ENCODE measurements at places on chromosomes 16 and 17.

GRCh38 chr17:63956296-63956920 lies 16.3 kb downstream of the SCN4A start:
- DNase-seq = no peak
- H3K4me3 ChIP-seq = no peak overlapping the region
- H3K4me1 ChIP-seq = peaks cover 23% of the 10 kb centered on the region
- H3K27ac ChIP-seq = peak overlapping the region; percentile 77

- no peak overlapping the region for H3K4me3 ChIP-seq
- DNase-seq = no peak
- no peak overlapping the region for H3K27ac ChIP-seq
- H3K36me3 ChIP-seq = no peaks in the 10 kb centered on the region
- peaks cover 4% of the 10 kb centered on the region for H3K4me1 ChIP-seq
- peaks cover 28% of the 10 kb centered on the region for H3K27me3 ChIP-seq
Measured at GRCh38 chr17:80006339-80006720, 29.3 kb downstream of the TBC1D16 start.

DNA sequence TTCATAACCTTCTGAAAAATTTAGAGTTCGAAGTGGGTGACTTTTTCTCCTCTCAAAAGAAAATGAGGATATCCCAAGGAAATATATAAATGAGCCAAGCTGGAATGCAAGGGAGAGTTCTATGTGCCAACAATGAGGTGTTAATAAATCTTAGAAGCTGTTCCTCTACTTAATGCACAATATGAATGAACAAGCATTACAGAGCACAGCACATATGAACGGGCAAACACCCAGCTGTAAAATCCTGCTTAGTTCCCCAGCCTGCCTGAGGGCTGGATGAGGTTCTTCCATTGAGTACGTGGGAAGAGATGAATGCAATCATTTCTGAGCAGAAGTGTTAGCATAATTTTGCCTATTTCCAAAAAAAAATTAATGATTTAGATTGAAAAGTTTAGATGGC lies 58.1 kb downstream of the WDR59 start:
- H3K4me1 ChIP-seq = no peaks in the 10 kb centered on the region
- DNase-seq = no peak
- no peak overlapping the region for H3K4me3 ChIP-seq
- H3K27me3 ChIP-seq = no peaks in the 10 kb centered on the region
- no peak overlapping the region for H3K27ac ChIP-seq

GRCh38 chr17:51481370-51481769 lies 221.0 kb downstream of the UTP18 start:
- no peaks in the 10 kb centered on the region for H3K36me3 ChIP-seq
- peaks cover 4% of the 10 kb centered on the region for H3K27me3 ChIP-seq
- no peak overlapping the region for H3K27ac ChIP-seq
- H3K4me3 ChIP-seq = no peak overlapping the region

GRCh38 chr17:38867968-38868816 lies 1.7 kb upstream of the LASP1 start:
- peak; percentile 41 for DNase-seq
- H3K27me3 ChIP-seq = peaks cover 24% of the 10 kb centered on the region
- peaks cover 18% of the 10 kb centered on the region for H3K36me3 ChIP-seq
- peak overlapping the region; percentile 99 for H3K27ac ChIP-seq
- H3K4me3 ChIP-seq = peak overlapping the region; percentile 98

GRCh38 chr16:28867241-28867640 lies 3.6 kb downstream of the SH2B1 start:
- H3K27me3 ChIP-seq = no peaks in the 10 kb centered on the region
- no peak for DNase-seq
- peaks cover 24% of the 10 kb centered on the region for H3K36me3 ChIP-seq
- no peak overlapping the region for H3K27ac ChIP-seq
- H3K4me3 ChIP-seq = no peak overlapping the region
- peaks cover 33% of the 10 kb centered on the region for H3K4me1 ChIP-seq

- DNase-seq = no peak
- H3K4me3 ChIP-seq = no peak overlapping the region
- no peaks in the 10 kb centered on the region for H3K27me3 ChIP-seq
- no peak overlapping the region for H3K27ac ChIP-seq
- H3K4me1 ChIP-seq = peaks cover 26% of the 10 kb centered on the region
Measured at GRCh38 chr17:1555651-1556471, 6.7 kb downstream of the PITPNA start.

DNA sequence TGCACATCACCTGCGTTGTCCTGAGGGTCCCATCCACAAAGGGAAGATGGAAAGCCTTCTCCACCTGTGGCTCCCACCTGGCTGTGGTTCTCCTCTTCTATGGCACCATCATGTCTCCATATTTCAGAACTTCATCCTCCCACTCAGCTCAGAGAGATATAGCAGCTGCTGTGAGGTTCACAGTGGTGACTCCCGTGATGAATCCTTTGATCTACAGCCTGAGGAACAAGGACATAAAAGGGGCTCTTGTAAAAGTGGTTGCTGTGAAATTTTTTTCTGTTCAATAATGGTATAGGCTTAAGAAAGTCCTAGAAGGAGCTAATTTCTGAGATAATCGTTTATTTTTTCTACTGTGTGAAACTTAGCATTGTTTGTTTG lies 18.7 kb downstream of the ZNF200 start:
- DNase-seq = no peak
- peak overlapping the region; percentile 100 for H3K27ac ChIP-seq
- H3K36me3 ChIP-seq = peaks cover 45% of the 10 kb centered on the region
- H3K27me3 ChIP-seq = no peaks in the 10 kb centered on the region
- H3K4me3 ChIP-seq = no peak overlapping the region

- H3K27me3 ChIP-seq = no peaks in the 10 kb centered on the region
- H3K36me3 ChIP-seq = no peaks in the 10 kb centered on the region
- DNase-seq = no peak
- H3K4me1 ChIP-seq = no peaks in the 10 kb centered on the region
Measured at GRCh38 chr17:22221344-22221743, 529.0 kb downstream of the KCNJ18 start.

DNA sequence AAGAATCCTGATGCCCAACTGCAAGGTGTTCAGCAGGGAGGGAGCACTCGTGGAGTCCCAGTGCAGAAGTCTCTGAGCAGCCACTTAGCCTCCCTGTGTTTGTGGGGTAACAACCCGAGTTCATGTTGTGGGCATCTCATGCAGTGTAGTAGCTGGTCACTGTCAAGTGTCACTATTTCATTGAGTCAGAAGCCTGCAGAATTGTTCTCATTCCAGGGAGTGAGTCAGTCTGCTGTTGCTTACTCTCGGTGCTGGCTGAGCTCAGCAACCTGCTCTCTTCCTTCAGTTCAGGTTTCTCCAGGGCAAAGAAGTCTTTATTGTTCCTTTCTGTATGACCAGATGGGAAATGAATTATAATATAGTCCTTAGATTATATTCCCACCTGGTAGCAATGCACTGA lies 24.1 kb downstream of the HMOX2 start:
- peaks cover 67% of the 10 kb centered on the region for H3K4me1 ChIP-seq
- H3K27me3 ChIP-seq = no peaks in the 10 kb centered on the region
- H3K4me3 ChIP-seq = no peak overlapping the region
- H3K36me3 ChIP-seq = peaks cover 42% of the 10 kb centered on the region
- H3K27ac ChIP-seq = no peak overlapping the region

- DNase-seq = no peak
- peaks cover 61% of the 10 kb centered on the region for H3K27me3 ChIP-seq
- H3K4me1 ChIP-seq = no peaks in the 10 kb centered on the region
- H3K27ac ChIP-seq = no peak overlapping the region
- no peaks in the 10 kb centered on the region for H3K36me3 ChIP-seq
- H3K4me3 ChIP-seq = no peak overlapping the region
Measured at GRCh38 chr17:61440697-61441096, 11.5 kb upstream of the TBX4 start.

- H3K27me3 ChIP-seq = no peaks in the 10 kb centered on the region
- H3K4me3 ChIP-seq = no peak overlapping the region
- no peak for DNase-seq
- H3K4me1 ChIP-seq = no peaks in the 10 kb centered on the region
- H3K36me3 ChIP-seq = no peaks in the 10 kb centered on the region
Measured at GRCh38 chr16:80299416-80299815, 241.4 kb upstream of the DYNLRB2 start.

DNA sequence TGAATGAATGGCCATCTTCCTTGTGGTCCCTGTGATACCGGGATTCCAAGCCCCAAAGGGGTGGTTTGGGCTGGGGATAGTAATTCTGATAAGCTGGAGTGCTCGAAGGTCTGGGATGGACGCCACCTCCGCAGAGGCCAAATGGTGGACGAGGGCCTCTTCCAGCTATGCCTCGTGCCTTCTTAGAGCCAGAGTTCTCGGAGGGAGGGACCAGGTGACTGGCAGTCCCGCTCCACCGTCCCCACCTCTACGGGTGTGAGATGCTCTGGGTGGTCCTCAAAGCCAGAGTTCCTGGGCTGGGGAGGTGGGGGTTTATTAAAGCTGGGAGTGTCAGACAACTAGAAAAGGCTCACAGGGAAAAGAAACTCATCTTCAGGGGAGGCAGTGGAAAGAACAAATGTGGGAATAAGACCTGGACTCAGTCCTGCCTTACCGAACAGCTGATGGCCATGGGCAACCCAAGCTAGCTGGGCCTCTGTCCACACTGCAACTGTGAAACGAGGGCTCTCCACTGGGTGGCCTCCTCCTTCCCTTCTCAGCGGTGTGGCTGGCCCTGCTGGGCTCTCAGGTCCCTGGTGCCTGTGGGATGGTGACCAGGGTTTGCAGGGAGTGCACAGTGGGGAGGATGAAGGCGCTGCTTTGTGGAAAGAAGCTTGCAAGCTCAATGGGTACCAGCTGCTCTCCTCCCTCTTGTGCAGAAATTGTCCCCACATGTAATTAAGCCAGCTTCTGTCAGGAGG lies 75.2 kb downstream of the N4BP1 start:
- peaks cover 20% of the 10 kb centered on the region for H3K4me1 ChIP-seq
- DNase-seq = no peak
- H3K4me3 ChIP-seq = no peak overlapping the region
- H3K36me3 ChIP-seq = peaks cover 8% of the 10 kb centered on the region
- no peak overlapping the region for H3K27ac ChIP-seq

- H3K27me3 ChIP-seq = peaks cover 67% of the 10 kb centered on the region
- H3K4me3 ChIP-seq = no peak overlapping the region
- no peaks in the 10 kb centered on the region for H3K36me3 ChIP-seq
- no peak for DNase-seq
- H3K4me1 ChIP-seq = peaks cover 8% of the 10 kb centered on the region
Measured at GRCh38 chr16:23181506-23181905, 1.0 kb upstream of the SCNN1G start.

DNA sequence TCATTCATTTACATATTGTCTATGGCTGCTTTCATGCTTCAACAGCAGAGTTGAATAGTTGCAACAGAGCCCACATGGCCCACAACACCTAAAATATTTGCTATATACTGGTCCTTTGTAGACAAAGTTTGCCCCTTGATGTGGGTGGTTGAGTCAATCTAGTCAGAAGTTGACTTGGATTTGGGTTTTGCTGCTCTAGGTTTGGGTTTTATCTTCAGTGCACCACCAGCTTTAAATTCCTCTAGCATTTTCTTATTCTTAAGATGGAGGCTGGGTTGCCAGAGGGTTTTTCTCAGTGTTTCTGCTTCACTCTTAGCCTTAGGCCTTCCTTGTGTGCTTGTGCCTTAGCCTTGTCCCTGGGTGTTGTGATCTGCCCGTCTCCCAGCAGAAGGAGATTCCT lies 51.0 kb downstream of the CCDC182 start:
- H3K36me3 ChIP-seq = peaks cover 11% of the 10 kb centered on the region
- peaks cover 22% of the 10 kb centered on the region for H3K4me1 ChIP-seq
- no peak overlapping the region for H3K4me3 ChIP-seq
- H3K27me3 ChIP-seq = peaks cover 4% of the 10 kb centered on the region

DNA sequence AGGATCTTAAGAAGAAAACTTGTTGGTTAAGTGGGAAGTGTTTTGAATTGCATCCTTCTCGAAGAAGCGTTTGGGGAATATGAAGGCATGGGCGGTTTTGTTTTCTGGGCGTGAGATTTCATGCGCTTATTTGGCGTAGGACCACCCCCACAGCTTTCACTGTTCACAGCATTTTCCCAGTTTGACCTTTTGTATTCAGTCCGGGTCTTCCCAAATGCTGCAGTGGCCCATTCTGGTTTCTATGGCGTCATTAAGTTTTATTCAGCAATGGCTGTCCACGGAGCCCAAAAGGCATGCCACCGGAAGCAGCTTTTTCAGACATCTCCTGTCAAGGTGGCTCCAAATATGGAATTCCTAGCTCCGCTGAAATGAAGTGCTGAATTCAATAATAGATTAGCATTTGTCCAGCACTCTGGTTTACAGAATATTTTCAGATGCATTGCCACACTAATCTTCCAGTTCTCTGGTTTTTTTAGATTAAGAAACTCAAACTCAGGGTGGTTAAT lies 90.6 kb upstream of the FBXO47 start:
- peaks cover 27% of the 10 kb centered on the region for H3K27me3 ChIP-seq
- peaks cover 32% of the 10 kb centered on the region for H3K4me1 ChIP-seq
- no peak for DNase-seq
- H3K36me3 ChIP-seq = peaks cover 1% of the 10 kb centered on the region
- peak overlapping the region; percentile 90 for H3K27ac ChIP-seq
- H3K4me3 ChIP-seq = peak overlapping the region; percentile 81

GRCh38 chr17:48517478-48517877 lies 13.3 kb downstream of the HOXB1 start:
- H3K4me3 ChIP-seq = no peak overlapping the region
- H3K27me3 ChIP-seq = peaks cover 83% of the 10 kb centered on the region
- no peak for DNase-seq
- H3K27ac ChIP-seq = no peak overlapping the region
- H3K4me1 ChIP-seq = peaks cover 57% of the 10 kb centered on the region
- no peaks in the 10 kb centered on the region for H3K36me3 ChIP-seq

- no peak overlapping the region for H3K27ac ChIP-seq
- peaks cover 4% of the 10 kb centered on the region for H3K27me3 ChIP-seq
- no peak overlapping the region for H3K4me3 ChIP-seq
- H3K4me1 ChIP-seq = no peaks in the 10 kb centered on the region
Measured at GRCh38 chr17:68539548-68540467, 27.6 kb downstream of the PRKAR1A start.

GRCh38 chr16:85134789-85135142 lies 22.5 kb upstream of the CIBAR2 start:
- H3K27me3 ChIP-seq = peaks cover 70% of the 10 kb centered on the region
- no peak for DNase-seq
- H3K36me3 ChIP-seq = no peaks in the 10 kb centered on the region
- H3K4me1 ChIP-seq = peaks cover 24% of the 10 kb centered on the region
- H3K27ac ChIP-seq = no peak overlapping the region

Data from activated naive CD4-positive, alpha-beta T cell treated with anti-CD3 and anti-CD28 coated beads, Interleukin-2, amount 10 ng/mL, durations not matched to agents 7 days and 5 days (primary cell).